ENCODE measurements at places on chromosomes 2 and 18.

DNA sequence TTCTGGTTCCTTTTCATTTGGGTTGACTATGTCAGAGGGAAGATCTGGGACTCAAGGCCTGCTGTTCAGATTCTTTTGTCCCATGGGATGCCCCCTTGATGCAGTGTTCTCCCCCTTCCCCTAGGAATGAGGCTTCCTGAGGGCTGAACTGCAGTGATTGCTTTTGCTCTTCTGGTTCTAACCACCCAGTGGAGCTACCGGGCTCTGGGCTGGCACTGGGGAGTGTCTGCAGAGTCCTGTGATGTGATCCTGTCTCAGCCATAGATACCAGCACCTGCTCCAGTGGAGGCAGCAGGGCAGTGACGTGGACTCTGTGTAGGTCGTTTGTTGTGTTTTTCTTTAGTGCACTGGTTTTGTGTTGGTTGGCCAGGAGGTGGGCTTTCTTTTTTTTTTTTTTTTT, 32.1 kb upstream of the RHOB start:
- no peak for DNase-seq

DNA sequence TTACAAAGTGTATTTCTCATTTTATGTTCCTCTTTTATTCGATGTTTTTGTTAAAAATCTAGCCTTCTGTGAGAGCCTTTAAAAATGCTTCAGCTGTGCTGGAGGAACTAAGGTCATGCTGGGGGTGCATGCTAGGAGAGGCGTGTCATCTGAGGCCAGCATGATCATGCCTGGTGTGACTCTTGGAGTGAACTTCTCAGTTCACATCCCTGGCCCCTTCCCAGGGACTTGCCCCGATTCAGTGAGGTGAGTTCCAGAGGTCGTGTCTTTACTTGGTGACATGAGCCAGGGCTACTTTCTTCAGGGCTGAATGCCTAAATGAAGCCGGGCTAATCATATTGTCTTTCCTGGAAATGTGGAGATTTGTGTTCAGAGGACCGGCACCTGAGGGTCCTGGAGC, 264.9 kb downstream of the MREG start:
- DNase-seq: no peak

- no peak for DNase-seq
These were observed 135.0 kb downstream of the SMAD7 start for GRCh38 chr18:48815581-48816324.

DNA sequence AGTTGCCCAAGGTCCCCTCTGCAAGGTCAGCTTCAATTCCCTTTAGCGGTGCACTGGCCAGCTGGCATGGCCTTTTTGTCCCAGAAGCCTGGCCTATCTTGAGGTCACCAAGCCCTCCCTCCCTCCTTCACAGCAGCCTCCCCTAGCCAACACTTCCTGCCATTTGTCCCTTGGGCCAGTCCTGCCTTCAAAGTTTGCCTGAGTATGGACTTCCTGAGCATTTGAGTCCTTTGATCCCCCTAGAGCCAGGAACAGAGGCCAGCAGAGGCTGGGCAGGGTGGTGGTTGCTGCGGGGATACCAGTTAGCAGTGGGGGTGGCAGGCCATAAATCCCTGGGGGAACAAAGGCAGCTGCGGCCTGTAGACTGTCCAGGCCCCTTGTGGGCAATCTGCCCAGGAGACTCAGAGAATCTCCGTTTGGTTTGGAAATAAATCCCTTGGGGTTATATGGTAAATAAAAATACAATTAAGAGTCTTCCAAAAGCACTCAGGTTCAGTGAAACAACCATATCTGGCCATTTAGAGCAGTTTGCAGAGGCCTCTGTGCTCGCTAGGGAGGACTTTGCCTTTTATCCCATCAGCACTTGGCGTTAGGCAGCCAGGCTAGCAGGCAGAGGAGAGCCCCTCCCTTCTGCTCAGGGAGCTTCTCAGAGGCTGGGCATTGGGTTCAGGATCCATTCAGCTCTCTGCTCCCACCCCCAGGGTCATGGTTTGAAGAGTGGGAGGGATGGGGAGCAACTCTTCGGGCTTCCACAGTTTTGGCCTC, 3.1 kb upstream of the HES6 start:
- DNase-seq: no peak

GRCh38 chr2:53317861-53318260, 449.7 kb upstream of the CHAC2 start:
- DNase-seq: no peak

GRCh38 chr2:97766567-97766966, 53.2 kb downstream of the ZAP70 start:
- no peak for DNase-seq

DNA sequence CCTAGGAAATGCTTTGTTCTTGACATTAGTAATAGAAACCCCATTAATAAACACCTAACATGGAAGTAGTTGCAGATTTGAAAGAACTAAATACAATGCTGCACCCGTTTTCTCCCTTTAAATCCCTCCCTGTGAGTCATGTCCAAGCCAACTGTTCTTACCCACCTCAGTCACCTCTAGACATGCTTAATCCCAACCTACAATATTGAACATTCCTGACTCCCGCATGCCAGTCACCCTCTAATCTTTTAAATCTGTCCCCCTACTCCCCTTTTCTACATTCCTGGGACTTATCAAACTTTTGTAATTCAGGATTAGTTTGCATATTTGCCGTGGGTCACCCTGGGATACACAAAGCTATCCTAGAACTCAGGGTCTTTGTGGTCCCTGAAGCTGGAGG, 374.6 kb downstream of the IRS1 start:
- no peak for DNase-seq

GRCh38 chr18:57789759-57790158, 13.4 kb downstream of the ATP8B1 start:
- DNase-seq: no peak
